Endothelial cell (in vitro differentiated cells): ENCODE measurements at places on chromosomes 16 and 17.

DNA sequence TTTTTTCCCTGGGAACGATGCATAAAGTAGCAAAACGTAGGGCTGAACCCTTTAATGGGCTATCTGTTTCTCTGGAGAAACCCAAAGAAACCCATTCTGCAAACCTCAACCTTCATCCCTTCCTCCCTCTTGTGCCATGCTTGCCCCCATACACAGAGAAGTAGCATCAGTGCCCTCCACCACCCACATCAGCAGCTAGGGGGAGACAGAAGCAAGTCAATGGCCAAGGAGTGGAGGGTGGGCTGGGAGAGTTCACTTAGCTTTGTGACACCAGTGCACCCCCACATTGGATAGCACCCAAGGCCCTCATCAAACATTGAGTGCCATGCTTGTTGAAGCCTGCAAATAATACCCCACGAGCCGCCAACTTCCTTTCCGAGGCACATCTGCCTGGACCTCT, 282.4 kb downstream of the ABCC12 start:
- no peak for DNase-seq

- DNase-seq = no peak
These were observed 268.1 kb upstream of the TBX2 start for GRCh38 chr17:61131585-61131984.

DNA sequence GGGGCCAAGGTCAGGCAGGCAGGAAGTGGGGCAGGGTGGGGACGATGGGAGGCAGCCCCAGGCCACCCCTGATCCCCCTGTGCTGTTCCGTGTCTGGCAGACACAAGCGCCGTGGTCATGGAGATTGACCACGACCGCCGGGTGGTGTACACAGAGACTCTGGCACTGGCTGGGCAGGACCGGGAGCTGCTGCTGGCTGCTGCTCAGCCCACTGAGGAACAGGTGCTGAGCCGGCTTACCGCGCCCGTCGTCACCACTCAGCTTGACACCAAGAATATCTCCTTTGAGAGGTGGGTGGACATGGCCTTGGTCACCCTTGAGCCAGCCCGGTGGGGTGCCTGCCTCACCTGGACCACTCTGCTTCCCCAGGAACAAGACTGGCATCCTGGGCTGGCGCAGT, 13.7 kb downstream of the CORO6 start:
- no peak for DNase-seq

DNA sequence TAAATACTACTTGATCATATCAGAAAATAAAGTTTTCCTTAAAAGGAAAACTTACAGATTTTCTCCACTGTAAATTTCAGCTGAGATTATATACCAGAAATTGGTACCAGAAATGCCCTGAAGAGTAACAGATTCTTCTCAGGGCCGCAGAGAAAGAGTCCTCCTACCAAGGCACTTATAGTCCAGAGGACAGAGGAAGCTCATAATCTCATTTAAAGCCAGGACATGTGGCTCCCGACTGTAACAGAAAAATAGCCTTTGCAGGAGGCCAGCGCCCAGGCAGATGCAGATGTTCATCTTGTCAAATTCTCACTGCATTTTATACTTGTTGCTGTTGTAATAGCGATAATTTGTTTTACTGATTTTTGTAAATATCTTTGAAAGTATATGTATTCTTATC, 43.7 kb downstream of the TNRC6C start:
- no peak for DNase-seq

DNA sequence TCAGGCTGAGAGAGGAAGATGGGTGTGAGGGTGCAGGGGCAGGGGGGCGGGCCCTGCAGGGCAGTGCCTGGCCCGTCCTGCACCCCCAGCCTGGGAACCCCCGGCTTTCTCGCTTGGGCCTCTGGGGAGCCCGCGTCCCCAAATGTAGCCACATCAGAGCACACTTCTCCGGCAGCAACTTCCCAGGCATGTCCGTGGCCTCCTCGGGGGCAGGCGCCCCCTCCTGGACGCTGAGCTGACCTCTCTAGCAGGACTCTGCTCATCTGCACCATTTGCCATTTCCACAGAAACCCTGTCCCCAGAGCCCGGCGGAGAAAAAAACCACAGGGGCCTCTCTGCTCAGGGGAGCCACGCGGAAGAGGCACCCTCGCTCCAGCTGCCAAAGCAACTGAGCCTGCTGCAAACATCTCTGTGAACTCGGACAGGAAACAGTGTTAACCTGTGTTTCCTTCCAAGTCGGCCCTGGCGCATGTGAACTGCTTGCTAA, 63.4 kb downstream of the KLHDC4 start:
- peak; percentile 73 for DNase-seq

- no peak for DNase-seq
These were observed 42.1 kb downstream of the TMEM114 start for GRCh38 chr16:8548166-8548565.

- peak; percentile 20 for DNase-seq
These were observed 50.5 kb upstream of the AMZ2 start for GRCh38 chr17:68197091-68197996.

DNA sequence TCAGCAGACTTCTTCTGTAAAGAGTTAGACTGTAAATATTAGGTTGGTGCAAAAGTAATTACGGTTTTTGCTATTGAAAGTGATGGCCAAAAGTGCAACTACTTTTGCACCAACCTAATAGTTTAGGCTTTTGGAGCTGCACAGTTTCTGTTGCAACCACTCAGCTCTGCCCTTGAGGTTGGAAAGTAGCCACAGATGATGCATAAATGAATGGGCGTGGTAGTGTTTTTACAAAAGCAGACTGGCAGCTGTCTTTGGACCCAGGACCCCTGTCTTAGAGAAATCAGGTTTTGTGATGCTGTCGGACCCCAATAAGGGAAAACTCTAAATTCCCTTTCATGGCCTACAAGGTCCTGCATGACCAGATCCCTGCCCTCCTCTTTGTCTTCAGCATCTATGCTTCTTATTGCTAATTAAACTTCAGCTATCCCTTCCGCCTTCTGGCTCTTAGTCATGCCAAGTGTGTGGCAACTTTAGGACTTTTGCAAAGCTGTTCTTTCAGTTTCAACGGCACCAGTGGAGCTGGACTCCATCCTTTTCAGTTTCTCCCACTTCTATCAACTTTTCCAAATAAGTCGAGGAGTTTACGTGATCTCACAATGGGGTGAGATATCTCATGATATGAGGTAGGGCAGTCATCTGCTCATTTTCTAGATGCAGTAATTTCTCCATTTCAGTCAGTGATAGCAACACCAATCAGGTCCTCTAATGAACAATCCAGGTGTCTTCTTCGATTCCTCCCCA, 232.3 kb downstream of the XYLT1 start:
- DNase-seq = no peak

GRCh38 chr17:59400858-59401257, 69.4 kb downstream of the YPEL2 start:
- DNase-seq = no peak

DNA sequence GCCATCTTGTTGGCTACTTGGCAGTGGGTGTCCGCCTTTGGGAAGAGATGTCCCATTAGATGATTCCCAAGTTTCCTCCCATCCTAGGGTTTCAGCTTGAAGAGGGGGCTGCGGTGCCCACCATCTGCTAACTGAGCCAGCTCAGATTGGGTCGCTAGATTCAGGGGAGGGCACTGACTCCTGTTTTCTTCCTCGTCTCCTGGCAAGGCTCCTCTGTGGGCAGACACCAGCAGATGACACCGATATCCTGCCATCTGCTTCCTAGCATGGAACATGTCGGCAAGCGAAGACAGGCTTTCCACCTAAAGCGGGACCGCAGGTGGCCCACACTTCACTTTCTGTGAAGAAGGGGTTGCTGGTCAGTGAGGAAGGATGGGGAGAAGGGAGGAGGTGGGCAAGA, 27.3 kb downstream of the C17orf75 start:
- no peak for DNase-seq

GRCh38 chr17:40433551-40434415, 9.5 kb upstream of the IGFBP4 start:
- peak; percentile 48 for DNase-seq

- no peak for DNase-seq
These were observed 174.8 kb downstream of the XYLT1 start for GRCh38 chr16:17295948-17296347.
